ENCODE measurements at places on chromosomes 7 and 10.

DNA sequence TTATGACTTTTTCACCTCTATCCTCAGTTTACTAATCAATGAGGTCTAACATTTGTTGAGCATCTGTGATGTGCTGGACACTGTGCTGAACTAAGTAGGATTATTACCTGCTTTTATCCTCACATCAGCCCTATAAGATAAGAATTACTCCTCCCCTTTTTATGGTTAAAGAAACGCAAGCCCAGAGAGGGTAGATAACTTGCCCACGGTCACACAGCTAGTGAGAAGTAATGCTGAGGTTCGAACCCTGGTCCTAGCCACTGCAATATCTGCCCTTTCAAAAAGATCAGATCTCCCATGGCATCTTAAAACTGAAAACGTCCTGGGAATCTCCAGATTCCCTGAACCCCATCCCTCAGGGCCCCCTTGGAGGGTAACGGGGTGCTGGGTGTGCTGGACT lies 118.3 kb downstream of the C10orf105 start:
- DNase-seq: no peak

DNA sequence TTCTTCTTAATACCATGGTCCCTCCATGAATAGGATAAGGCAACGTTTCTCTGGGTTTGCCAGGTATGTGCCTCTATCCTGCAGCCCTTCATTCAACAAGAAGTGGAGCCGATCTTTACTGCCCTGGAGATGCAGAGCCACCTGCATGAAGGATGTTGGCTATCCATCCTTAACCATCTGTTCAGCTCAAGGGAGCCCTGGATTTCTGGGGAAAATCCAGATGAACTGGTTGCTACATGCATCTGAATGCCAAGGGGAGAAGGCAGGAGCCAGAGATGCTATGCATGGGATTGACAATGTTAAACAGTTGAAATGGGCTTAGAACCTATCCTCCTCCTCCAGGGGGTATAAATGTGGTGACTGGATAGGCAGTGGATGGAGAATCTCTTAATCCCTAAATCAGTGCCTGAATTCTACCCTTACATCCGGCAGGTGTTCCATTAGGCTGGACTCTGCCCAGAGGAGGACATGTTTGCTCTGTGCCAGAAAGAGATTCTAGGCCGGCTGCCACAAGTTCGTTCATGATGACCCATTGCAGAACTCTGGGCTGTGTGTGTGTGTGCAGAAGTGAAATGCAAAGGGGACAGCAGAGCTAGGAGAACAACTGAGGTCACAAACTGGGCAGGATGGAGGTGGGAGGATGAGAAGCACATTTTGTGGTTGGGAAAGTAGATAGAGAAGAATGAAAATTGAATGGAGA lies 15.6 kb downstream of the CPED1 start:
- no peak for DNase-seq

DNA sequence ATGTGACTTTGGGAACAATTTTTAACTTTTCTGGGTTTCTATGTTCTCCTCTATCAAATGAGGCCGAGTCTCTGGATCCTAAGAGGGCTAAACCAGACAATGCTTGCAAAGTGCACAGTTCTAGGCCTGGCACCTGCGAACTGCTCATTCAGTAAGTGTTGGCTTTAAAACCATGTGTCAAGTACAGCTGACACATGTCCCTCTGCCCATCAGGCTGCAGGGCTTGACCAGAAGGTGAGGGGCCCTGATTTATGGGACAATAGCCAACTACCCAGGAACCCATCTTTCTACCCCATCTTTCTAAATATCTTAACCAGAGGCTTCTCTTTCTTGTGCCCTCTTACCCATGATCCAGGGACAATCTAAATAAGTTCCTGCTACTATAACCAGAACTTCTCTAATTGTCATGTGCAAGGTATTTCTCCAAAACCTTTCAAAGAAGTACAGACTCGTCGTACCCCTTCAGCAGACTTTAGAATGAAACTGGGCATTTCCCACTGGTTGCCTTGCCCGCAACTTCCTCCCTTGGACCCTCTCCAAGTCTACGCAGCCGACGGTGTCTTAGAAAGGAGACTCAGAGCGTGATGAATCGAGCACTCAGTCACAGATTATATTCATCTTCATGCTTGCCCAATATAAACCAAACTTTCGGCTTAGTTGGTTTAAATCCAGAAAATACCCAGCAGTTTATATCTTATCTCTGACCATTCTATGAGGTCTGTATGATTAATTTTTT lies 69.8 kb upstream of the STEAP1B start:
- no peak for DNase-seq

GRCh38 chr10:132408823-132409666 lies 12.0 kb downstream of the PWWP2B start:
- no peak for DNase-seq

- DNase-seq: peak; percentile 24
Observed at GRCh38 chr10:124743191-124744101, 732 bp downstream of the FAM53B start.

DNA sequence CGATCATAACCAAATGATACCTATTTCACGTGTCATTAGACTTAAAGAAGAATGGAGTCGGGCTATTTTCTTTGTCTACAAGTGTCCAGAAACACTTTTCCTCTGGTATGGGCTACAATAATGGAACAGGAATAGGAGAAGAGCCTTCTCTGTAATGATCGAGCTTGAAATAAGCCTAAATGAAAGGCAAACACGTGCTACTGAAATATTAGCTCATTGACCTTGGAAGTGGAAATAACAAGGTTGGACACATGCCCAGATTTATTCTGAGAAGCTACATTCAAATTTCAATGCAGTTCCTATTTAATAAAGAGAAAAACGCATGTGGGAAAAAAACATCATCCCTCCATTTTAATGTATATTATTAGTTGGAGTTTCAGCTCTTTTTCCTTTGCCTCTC lies 254.7 kb upstream of the PTER start:
- no peak for DNase-seq

- DNase-seq: no peak
Observed at GRCh38 chr7:139525750-139526149, 2.3 kb downstream of the CLEC2L start.

- DNase-seq: no peak
Observed at GRCh38 chr7:124155432-124156022, 122.7 kb upstream of the TMEM229A start.

Measured in fibroblast of gingiva (primary cell).